ENCODE measurements at places on chromosomes 5 and 9.

DNA sequence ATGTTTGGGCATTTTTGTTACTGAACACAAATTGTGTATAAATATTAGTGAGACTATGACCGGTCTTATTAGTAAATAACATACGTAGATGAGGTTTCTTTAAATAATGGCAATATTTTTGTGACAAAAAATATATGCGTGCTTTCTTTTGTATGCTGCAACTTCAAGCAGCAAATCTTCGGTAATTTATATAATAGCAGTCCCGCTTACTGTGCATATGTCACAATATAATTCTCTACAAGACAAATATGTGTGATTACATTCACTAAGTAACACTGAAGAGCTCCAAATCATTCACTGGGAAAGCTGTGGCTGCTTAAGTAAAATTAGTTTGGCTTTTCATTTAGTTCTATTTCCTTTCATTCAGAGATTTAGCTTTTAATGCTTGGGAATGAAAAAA is 376.0 kb downstream of the CYLC2 start:
- DNase-seq = no peak

DNA sequence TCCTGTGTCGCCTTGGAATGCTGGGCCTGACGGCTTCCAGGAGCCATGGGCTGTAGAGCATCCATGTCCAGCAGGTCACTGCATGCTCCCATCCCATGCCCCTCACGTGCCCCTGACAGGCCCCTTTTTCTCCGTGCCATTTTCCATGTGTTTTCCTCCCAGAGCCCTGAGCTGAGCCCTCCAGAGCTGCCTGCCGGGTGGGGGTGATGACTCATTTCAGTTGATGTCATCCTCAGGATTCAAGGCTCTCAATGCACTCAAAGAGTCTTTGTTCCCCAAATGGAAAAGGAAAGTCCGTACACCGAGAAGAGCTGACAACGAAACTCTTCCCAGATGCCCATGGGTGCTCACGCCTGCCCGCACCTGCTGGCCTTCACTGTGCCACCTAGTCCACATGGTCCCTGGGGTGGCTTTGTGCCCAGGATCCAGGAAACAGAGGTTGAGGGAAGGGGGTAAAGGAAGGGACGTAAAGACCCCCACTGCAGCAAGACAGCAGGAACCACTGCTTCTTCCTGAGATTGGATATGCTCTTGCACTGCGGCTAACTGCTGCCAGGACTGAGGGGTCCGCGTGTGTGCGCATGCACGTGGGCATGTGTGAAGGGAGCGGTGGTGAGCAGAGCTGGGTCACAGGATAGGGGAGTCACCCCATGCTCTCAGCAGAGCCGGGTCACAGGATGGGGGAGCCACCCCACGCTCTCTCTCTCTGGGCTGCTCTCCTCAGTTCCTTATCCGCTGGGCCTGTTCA is 27.6 kb downstream of the COL15A1 start:
- DNase-seq = no peak

DNA sequence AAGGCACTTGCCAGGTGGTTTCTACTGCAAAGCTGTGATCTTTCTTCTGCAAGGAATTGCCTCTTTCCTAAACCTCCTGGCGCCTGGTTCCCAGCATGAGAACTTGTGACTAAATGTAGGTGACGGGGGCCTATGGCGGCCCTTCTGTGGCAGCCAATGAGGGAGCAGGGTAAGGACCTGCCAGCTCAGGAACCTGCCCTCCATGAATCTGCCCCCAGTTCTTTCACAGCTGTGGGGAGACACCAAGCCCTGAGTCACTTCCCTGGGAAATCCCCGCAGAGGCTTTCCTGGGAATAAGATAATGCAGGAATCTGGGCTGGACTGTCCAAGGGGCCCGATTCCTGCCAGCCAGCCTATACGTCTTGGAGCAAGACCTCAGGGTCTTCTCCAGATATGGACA is 56.7 kb upstream of the CTNNA1 start:
- DNase-seq = no peak

DNA sequence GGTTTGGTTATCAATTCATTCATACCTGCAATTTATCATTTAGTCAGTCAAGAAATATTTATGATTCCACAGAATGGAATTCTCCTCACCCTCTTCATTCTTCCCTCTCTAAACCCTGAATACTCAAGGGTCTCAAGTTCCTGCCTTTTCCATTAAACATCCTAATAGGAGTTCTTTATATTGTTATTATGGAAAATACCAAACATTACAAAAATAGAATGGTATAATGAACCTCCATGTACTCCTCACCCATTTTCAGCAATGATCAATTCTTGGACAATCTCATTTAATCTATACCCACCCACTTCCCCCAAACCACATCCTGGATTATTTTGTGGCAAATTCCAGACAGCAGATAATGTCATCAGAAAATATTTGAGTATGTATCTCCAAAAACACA is 74.5 kb downstream of the ADAMTS12 start:
- DNase-seq = no peak

GRCh38 chr5:53481887-53482716 is 1.7 kb downstream of the FST start:
- no peak for DNase-seq

DNA sequence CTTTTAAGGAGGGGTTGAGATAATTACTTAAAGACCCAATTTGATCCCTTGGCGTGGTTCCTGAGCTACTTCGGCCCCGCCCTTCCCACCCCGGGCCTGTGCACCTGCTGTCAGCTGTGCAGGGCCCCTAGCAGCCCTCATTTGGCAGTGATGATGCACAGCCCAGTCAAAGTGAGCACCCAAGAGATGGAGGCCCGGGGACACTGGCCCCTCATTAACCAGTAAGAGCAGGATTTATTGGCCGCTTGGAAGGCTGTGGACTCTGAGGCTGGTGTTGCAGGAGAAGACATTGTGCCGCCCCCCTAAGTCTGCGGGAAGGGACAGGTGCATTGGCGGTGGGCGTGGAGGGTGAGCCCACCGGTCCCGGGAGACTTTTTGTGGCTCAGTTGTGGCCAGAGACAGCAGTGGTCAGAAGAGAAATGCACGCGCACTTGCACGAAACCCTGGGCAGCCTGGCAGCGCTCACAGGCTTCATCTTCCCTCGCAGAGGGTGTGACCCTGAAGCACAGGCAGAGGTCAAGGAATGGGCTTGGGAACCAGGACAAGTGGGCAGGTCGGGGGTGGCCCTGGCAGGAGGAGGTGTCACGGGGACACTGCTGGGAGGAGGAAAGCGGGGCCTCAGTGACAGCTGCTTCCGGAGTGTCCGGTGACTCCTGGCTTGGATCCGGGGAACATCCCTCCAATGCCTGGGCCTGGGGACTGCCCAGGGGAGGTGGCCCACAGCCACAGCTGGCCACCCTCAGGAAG is 74.0 kb upstream of the RXRA start:
- DNase-seq = no peak

DNA sequence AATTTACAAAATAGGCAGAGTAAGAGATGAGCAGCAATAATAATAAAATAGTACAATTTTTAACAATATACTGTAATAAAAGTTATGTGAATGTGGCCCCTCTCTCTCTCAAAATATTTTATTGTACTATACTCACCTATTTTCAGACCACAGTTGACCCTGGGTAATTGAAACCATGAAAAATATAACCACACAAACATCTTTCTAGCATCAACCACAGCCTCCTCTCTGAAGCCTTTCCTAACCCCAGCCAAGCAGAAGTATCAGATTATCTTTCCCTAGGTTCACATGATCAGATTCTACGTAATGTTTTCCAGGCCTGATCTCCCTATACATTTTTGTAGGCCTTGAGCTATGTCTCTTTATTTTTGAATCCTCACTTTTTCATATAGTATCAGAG is 35.2 kb downstream of the DNAH5 start:
- no peak for DNase-seq

GRCh38 chr5:79840084-79840990 is 150.7 kb downstream of the CMYA5 start:
- no peak for DNase-seq

DNA sequence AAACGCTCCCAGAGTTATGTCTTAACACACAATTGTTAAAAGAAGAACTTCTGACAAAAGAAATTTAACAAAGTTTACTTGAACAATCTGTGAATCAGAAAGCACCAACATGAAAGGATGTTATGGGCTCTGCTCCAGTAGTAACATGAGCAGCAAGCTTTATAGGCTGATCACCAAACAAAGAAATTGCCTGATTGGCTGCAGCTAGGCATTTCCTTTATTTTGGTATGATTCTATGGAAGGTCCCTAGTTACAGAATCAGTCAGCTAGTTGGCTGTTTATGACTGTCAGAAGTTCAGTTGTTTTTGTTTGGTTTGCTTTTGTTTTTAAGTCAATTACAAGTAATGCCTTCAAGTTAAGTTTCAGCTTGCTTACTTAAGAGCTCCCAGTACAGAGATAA is 102.4 kb upstream of the SMC2 start:
- DNase-seq = no peak

GRCh38 chr9:136590821-136591752 is 45.2 kb upstream of the NOTCH1 start:
- DNase-seq = no peak

- DNase-seq = no peak
Observed at GRCh38 chr5:39619168-39619818, 194.5 kb upstream of the DAB2 start.

- no peak for DNase-seq
Observed at GRCh38 chr9:132559711-132560110, 22.7 kb upstream of the BARHL1 start.

GRCh38 chr5:159061834-159062474 is 37.8 kb downstream of the EBF1 start:
- DNase-seq = no peak

DNA sequence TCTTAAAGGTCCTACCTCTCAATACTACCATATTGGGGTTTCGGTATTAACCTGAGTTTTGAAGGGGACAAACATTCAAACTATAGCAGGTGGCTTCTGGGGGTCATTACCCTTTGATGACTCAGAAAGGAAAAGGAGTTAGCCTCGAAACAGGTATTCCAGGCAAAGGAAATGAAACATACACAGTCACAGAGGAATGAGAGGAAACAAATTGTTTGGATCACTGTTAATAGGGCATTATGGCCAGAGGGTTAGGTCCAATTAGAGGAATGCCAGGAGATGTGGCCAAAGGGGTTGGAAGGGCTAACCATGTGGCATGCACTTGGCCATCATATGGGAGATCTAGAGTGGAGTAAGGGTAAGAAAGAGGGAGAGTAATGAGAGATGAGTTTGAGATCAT is 23.9 kb upstream of the NIM1K start:
- DNase-seq = no peak

- DNase-seq = no peak
Observed at GRCh38 chr5:110968246-110969005, 103.1 kb upstream of the TSLP start.

DNA sequence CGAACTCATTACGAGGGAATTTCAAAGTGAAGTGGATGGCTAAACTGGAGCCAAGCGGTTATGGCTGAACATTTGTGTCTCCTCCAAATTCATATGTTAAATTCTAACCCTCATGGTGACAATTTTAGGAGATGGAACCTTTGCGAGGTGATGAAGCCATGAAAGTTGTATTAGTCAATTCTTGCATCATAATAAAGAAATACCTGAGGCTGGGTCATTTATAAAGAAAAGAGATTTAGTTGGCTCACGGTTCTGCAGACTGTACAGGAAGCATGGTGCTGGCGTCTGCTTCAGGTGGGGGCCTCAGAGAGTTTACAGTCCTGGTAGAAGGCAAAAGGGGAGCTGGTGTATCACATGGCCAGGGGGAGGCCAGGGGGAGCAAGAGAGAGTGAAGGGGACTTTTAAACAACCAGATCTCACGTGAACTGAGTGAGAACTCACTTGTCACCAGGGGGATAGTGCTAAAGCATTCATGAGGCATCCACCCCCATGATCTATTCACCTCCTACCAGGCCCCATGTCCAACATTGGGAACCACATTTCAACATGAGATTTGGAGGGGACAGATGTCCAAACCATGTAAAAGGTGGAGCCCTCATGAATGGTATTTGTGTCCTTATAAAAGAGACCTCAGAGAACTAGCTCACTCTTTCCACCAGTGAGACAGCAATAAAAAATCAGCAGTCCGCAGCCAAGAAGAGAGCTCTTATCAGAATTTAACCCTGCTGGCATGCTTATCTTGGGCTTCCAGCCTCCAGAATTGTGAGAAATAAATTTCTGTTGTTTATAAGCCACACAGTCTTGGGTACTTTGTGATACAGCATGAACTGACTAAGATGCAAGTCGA is 143.4 kb downstream of the MTRR start:
- no peak for DNase-seq

DNA sequence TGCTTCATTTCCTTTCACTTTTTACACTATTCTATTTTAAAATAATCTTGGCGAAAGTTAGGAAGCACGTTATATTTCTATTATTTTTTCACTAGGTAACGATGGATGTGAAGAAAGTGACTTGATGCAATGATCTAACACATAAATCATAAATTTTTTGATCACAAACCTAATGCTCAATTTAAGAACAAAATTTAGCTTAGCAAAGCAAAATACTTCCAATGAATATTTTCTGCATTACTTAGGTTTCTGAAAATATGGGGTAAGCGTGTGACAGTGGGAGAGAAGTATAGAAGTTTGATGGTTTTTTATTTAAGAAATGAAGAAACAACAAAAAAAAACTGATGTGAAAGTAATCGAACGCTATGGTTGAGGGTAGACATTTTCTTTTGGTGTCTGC is 1528.7 kb upstream of the CDH9 start:
- DNase-seq = no peak

- DNase-seq = no peak
Observed at GRCh38 chr5:143673676-143674468, 138.1 kb upstream of the HMHB1 start.

- no peak for DNase-seq
Observed at GRCh38 chr9:75910731-75911130, 20.3 kb downstream of the PCSK5 start.

GRCh38 chr5:139903795-139904565 is 108.4 kb downstream of the PSD2 start:
- DNase-seq = no peak

- DNase-seq = no peak
Observed at GRCh38 chr5:150175076-150175475, 8.5 kb downstream of the CDX1 start.

- DNase-seq = no peak
Observed at GRCh38 chr9:71004196-71004595, 117.2 kb downstream of the TRPM3 start.

DNA sequence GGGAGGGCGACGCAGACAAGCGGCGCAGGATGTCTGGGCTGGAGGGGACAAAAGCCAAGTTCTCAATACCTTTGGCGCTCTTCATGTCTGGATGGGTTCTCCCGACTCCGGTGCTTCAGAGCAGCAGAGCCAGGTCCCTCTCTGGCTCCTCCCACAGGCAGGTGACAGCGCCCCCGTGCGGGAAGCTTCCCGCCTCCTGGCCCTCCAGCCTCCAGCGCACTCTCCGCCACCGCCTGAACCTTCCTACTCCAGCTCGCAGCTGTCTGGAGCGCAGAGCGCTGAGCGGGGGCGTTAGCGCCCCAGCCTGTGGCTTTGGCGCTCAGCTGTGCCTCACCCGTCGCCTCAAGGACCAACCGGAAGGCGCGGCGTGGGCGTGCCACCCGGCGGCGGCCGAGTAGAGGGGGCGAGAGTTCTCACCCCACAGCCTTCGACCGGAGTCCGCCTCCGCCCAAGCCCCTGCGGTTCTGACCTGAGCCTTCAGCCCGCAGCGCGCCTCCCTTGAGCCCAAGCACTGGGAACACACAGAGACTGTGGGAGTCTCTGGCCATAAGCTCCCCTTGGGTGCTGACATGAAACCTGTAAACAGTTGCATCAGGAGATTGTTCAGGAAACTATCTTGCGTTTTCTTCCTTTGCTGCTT is at the start of gene SLCO4C1:
Gene SLCO4C1, minus strand, starts transcription at position 107 of the 640 bp plus-strand sequence. Its CDS starts 22 bp downstream, at position 85.
- peak; percentile 25 for DNase-seq

GRCh38 chr5:10591966-10592365 is 28.1 kb downstream of the ANKRD33B start:
- DNase-seq = no peak

All from stimulated activated CD4-positive, alpha-beta T cell treated with anti-CD3 and anti-CD28 coated beads, Interleukin-1b, Interleukin-23, amount 100 ng/mL, for 1 hour (primary cell).